ENCODE measurements at places on chromosomes 1 and 21.

DNA sequence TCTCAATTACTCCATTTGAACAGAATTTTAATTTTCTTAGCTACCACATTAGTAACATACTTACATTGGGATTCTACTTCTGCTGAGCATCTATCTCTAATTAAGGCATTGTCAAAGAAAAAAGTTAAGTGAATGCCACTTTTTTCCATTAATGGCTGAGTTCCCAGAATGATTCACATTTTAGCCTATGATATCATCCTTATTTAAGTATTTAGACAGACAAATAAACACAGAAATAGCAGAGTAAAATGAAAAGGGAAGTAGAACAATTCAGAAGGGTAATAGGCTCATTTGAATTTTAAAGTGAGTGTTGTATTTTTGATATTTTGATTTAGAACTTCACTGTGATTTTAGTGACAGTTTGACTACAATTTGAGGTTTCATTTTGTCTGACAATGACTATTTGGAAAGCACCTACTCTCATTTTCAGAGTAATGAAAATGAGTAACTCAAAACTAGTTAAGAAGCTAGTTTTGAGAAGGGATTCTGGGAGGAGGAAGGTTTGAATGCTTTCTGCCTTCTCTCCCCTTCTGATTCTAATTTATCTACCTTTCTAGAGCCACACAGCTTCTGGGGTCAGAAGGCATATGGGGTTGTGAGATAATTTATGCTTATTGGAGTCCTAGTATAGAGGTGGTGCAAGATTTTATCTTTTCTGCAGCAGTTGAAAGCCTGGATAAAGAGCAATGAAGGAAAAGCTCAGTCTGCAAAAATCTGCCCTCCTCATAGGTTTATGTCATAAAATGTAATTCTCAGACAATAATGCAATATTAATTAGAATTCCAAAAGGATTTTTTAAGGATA is 15.5 kb downstream of the LYPLAL1 start:
- DNase-seq, result no peak

GRCh38 chr1:202207292-202207691 is 13.7 kb downstream of the LGR6 start:
- DNase-seq, result no peak

DNA sequence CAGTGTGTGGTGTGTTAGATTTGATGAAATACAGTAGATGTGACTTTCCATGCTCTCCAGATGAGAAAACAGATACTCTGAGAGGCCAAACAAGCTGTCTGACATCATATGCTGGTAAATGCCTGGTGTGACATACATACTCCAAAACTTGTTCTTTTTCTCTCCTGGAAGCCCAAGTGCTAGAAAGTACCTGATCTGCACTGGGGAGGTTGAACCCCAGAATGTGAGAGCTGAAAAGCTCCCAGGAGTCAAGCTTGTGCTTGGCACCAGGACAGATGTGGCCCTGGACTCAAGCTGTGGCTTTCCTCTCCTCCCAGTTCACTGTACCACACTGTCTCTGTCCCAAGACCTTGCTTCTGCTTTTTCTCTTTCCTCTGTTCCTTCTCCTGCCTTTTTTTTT is 389.0 kb upstream of the USP24 start:
- DNase-seq, result no peak

DNA sequence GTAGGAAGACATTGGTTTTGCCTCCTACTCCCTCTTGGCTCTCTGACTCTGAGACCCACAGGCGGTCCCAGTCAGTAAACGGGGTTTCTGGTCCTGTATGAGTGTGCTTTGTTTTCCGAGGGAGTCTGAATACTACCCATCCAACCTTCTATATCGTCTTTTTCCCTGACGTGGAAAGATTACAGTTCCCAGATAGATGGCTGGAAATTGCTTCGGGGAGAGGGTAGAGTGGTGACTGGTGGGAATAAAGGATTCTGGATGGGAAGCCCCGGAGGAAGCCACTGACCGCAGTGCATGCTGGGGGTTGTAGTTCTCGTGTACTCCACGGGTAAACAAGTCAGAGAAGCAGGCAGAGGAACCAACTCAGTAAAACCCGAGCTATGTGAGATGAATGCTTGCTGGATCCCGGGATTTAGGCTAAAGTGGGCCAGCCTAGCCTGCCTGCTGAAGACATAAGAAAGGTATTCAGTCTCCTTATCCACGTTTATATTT is 66.2 kb upstream of the IRF2BP2 start:
- peak; percentile 17 for DNase-seq

DNA sequence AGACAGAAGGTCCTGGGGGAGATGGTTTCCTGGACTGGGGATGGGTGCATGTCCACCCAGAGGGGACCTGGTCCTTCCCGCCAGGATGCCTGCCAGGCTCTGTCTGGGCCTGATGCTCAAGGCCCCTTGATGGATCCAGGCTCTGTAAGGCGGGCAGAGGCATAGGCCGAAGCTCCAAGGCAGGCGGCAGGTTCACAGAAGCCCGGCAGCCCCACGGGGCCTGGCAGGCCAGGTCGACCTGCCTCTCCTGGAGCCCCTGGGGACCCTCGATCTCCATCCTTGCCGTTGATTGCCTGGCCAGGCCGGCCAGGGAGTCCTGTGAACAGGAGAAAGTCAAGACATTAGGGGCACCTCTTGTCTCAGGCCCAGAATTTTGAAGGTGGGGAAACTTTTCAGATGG is 16.0 kb downstream of the COL9A2 start:
- no peak for DNase-seq
